ENCODE measurements at places on chromosomes 2 and 18.

- DNase-seq: no peak
These were observed 31.8 kb downstream of the GRB14 start for GRCh38 chr2:164589522-164589921.

- no peak for DNase-seq
These were observed 235.8 kb downstream of the NBAS start for GRCh38 chr2:15325296-15325695.

DNA sequence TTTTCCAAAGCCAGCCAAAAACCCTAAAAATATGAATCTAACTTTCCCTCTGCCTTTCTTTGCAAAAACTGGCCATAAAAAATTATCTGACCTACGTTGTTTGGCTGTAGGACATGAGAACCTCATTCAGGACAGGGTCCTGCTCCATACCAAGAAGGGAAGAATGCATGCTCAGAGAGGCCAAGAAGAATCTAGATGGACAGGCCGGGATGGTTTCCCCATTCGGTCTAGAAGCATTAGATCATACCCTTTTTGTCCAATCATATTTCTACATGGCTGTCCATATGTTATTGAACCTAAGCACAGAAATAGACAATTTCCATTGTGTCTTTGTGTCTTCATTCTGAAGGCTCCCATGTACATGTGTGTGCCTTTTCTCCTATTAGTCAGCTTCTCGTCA is 2120.4 kb upstream of the PIK3C3 start:
- no peak for DNase-seq

DNA sequence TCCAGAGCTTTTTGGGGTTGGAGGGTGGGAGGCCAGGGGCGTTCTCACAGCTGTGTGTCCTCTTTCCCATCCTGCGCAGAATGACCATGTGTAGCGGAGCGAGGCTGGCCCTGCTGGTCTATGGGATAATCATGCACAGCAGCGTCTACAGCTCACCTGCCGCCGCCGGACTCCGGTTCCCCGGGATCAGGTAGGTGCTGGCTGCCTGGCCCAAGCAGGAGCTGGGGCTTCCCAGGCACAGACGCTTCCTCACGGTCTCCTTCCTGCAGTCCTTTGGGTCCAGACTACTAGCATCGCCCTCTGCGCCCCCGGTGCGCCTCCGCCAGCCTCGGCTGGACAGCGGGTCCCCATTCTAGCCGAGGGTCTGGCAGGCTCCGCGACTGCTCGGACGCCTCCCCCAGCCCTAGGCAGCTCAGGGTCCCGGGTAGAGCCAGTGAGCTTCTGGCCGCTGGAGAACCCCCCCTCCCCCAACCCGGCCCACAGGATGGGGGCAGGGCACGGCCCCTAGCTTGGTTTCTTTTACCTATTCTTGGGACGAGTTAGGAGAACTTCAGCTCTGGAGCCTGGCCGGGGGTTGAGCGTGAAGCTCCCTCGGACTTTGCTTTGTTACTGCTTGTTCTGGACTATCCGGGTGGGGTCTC is 756 bp downstream of the ADCYAP1 start:
- no peak for DNase-seq

DNA sequence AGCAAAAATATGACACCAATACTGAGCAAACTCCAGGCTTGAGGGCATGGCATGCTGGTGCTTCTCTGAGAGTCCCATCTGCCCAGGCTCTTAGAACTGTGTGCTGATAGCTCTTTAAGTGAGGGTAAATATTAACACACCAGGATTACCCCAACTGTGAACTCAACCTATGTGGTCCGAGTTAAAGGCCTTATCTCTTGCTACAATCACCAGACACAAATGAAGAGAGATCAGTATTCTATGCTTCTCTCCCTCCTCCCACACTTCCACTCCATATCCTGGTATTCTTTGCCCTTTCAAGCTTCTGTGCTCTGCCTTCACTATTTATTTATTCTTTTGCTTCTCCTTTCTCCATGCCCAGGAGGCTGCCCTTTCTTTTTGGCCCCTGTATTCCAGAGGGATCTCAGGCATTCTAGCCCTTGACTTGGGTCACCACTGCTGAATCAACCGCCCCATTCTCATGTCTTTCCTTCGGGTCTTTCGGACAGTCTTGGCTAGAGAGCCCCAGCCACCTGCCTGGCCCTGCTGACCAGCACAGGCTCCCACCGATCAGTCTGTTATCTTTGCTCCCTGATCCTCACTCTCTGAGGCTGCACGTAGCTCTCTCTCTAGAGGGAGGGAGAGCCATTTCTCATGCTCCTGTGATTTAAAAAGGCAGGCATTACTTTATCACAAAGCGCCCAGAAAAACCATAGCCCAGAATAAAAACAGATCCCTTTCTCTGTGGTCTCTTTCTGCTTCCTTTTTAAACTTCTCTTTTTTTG is 17.2 kb upstream of the HK2 start:
- no peak for DNase-seq

DNA sequence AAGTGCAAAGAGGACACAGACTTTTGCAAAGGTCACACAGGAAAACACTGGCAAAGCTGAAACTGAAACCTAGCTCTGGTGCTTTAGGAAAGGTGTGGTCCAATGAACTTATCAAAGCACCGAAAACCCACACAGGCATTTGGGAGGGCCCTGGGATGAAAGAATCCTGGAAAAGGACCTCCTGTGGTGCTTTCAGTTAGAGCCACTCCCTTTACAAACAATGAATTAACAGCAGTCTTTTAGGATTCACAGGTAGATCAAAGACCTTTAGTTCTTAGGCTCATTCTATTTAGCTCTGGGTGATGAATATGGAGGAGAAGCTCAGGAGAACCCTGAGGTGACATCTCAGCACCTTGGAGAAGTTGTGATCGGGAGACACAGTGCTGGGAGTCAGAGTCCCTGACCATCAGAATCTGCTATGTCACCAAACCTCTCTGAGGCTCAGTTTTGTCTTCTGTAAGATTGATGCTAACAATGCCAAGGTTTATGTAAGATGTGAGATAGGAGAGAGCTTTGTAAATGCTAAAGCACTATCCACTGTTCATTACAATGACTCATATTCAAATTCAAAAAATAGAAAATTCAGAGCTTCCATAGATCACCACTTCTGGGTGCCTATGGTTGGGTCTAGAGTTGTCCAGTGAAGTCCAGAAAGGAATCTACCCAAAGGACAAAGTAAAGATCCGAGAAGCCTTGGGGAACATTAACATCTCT is 39.3 kb downstream of the VSNL1 start:
- DNase-seq: peak; percentile 39

DNA sequence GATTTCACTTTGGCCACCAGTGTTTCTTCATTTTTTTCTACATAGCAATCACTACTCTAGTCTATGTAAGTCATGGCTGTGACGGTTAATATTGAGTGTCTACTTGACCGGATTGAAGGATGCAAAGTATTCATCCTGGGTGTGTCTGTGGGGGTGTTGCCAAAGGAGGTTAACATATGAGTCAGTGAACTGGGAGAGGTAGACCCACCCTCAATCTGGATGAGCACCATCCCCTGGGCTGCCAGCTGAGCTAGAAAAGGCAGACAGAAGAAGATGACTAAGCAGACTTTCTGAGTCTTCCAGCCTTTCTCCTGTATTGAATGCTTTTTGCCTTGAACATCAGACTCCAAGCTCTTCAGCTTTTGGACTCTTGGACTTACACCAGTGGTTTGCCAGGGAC is 265.0 kb upstream of the SLC8A1 start:
- DNase-seq: no peak

GRCh38 chr2:72198532-72199241 is 51.0 kb upstream of the CYP26B1 start:
- DNase-seq: no peak

GRCh38 chr2:128306081-128306930 is 12.4 kb downstream of the HS6ST1 start:
- peak; percentile 81 for DNase-seq

DNA sequence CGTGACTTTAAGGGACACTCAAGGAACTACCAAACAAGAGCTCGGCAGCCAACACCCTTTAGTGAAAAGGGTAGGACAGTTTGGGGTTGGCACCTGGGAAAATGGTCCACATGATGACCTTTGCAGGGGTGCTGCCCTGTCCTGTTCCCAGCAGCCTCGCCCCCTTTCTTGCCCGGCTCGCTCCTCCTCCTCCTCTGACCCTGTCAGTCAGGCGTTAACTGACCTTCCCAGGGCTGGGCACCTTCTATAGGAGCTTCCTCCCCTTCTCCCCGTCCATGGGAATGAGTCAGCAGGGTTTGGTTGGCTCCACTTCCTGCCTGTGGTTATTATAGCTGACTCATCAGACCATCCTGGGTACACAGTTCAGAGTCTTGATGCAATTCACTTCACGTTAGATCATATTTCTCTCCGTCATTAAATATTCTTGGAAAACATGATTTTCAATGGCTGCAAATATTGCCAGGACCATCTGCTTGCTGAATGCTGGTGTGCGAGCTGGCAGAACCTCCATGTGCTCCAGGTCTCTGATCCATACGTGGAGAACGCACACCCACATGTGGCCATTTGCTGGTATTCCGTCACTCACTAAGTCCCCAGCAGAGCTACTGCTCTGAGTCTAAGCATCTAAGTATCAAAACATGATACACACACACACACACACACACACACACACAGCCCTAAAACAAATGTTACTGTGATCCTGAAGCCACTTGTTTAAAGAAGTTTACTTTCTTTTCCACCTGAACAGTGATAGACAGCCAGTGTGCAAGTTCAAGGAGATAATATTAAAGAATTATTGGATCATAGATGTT is 185.0 kb downstream of the ANAPC1 start:
- peak; percentile 89 for DNase-seq

- DNase-seq: no peak
These were observed 4.4 kb upstream of the PPP4R3B start for GRCh38 chr2:55621802-55622201.

- no peak for DNase-seq
These were observed 152.4 kb downstream of the LRRC30 start for GRCh38 chr18:7383002-7383980.

- no peak for DNase-seq
These were observed 99.6 kb downstream of the METTL8 start for GRCh38 chr2:171334171-171334570.

GRCh38 chr2:206255003-206255402 is 19.5 kb upstream of the ZDBF2 start:
- DNase-seq: no peak

DNA sequence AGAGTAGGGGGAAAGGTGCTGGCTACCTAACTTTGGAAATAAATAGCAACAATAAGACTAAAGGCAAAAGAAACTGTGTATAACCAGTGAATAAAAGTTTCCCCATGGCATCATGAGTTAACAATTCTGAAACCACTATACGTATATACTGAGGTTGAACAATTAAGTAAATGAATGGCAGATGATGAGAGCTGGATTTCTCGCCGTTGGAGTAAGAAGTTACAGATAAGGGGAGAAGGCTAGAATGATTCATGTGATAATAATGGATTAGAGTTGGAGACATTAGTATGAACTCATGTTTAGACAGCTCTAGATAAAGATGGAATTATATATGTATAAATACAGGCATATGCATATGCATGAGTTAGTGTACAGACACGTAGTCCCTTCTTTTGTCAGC is 152.7 kb downstream of the UBR3 start:
- no peak for DNase-seq

- peak; percentile 95 for DNase-seq
These were observed 6.8 kb downstream of the ZFP36L2 start for GRCh38 chr2:43219383-43220228.

DNA sequence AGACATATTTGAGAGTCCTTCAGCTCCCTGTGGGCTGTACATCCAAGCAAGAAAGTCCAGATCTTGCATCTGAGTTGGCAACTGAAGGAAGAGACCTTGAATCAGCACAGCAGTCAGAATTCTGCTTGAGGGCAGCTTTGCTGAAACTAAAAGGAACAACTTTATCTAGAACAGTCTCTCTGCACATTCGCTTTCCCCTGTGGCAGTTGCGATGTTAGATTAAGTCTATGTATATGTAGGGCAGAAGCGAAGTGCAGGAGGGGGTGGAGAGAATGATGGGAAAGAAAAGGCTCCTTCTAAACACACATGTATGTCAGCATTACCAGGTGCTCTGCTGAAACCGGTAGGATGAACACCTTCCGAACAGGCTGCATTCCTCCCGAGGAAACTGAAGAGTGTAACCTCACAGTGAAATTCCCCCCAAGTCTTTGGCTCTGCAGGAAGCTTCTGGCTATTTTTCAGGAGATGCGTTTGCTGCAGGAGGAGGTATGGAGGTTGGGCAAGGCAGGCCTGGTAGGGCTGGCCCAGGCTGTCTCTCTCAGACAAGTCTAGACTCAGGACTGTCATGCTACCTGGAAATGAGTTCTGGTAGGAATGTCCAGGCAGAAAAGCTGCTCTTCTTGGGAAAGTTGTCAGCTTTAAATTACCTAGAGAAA is 70.0 kb upstream of the ATL2 start:
- no peak for DNase-seq

DNA sequence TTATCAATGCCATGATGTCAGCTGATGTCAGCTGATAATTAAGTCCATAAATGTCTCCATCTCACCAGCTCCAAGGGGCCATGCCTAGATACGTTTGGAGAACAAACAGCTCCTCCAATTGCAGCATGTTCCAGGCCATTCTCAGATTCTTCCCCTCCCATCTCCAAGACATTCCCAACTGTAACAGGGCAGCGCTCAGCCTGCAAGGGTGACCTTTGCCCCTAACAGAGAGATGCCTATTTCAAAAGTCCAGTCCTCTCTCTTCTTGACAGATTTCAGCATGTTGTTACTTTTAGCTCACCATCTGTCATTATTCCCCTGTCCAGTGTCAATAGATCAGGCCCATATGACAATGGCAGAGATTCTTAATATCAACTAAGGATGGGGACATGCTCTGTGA is 9.9 kb downstream of the PSD4 start:
- no peak for DNase-seq

GRCh38 chr2:118622913-118623312 is 224.5 kb downstream of the EN1 start:
- DNase-seq: no peak

- DNase-seq: no peak
These were observed 41.3 kb downstream of the BCL11A start for GRCh38 chr2:60512062-60512622.

DNA sequence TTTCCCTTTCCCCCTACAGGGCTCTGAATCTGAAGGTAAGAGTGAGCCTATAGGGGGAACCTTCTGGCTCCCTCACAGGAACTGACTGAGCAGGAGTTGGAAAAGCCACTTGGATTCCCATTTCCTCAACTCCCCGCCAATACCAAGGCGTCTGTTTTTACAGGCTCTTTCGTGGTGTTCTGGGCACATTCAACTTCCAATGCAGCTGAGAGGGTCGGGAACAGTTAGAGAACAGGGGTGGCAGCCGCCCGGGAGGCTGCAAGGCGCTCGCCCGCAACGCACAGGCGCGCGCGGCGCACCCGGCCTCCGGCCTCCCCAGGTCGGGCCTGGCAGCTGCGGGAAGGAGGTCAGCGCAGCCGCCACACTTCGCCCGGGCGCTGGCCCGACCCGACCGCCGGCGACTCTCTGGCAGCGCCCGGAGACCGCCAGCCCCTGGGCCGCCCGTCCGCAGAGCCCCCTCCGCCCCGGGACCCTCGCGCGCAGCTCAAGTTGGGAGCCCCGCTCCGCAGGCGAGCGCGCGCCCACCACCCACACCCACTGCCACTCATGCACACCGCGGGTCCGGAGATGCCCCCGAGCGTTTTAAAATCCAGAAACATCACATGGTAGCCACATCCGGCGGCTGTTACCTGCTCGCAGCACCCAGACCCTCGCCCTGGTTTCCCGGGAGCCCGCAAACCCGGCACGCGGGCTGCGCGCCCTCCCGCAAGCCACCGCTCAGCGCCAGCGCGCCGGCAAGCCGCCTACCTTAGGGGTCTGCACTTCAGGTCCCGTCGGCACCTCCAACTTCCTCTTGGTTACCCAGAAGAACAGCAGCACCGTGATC is 816 bp downstream of the GALNT14 start:
- DNase-seq: no peak
